ENCODE measurements at places on chromosomes 16 and 17.
A peak's percentile ranks its signal among the peaks of the same experiment; 100 is the strongest.

DNA sequence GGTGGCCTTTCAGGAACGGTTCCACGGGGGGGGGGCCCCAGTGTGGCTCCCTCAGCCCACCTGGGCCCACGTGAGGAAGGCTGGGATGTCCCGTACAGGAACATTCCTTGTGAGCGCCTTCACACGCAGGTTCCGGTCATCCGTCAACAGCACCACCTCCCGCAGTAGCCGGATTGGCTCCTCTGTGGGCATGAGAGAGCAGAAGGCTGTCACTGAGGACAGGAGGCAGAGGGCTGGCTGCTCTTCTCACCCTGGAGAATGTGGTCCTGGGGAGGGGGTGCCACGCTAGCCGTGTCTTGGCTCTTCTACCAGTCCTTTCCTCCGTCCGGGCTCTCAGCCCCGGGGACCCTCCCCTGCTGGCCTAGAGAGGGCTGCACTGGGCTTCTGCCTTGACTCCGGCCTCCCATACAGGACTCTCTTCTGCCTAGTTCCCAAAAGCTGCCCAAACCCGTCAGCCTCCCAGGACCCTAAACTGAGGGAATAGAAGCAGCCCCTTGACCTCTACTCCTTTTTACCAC, 6.6 kb downstream of the HIC1 start:
- DNase-seq = no peak

DNA sequence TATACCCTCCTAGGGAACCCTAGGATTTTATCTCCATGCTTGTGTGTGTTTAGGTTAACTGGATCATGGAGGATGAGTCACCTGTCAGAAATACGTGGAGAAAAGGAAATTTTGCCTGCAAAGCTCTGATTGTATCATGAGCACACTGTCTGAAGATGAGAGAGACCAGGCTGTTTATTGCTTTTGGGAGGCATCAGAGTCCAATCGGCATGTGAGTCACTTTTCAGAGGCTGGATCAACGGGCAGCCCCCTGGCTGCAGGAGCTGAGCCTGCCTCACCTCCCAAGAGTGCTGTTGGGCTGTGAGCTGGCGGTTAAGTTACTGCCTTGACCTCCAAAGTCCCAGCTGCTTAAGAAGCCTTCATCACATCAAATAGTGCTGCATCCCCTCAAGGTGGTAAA, 41.5 kb upstream of the MED9 start:
- no peak for DNase-seq

DNA sequence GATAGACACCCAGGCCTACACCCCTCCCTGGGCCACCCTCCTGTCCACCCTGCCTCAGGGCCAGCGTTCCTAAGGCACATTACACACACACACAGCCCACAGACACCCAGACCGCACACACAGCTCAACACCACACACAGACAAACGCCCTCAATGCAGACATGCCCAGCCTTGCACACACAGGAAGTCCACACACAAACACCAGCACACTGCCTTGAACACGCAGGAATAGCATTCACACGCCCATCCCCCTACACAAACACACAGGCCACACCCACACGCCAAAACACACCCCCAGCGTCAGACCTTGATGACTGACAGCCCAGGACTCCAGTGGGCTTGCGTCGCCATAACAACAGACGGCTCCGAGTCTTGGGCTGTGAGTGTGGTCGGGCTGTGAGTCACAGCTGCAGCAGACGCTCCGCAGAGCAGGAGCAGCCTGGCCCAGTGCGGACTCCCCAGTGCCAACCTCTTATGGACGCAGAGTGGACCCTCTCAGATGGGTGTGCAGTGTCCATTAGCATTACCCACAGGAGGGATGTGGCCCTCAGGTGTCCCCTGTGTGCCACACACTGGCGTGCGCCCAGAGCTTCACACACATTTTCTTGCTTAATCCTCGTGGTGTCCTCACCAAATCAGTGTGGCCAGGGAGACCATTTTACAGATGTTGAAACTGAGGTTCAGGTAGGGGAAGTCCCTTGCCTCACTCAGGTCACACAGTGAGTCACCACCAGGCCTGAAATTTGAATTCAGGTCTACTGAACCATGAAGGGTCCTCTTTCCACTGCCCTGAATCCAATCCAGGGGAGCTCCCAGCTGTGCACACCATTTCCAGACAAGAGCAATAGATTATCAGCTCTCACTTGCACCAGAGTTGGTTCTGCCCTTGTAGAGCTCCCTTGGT, 17.8 kb upstream of the RAI1 start:
- peak; percentile 74 for DNase-seq

- DNase-seq = no peak
These were observed 12.1 kb downstream of the ZDHHC7 start for GRCh38 chr16:84999200-84999599.

DNA sequence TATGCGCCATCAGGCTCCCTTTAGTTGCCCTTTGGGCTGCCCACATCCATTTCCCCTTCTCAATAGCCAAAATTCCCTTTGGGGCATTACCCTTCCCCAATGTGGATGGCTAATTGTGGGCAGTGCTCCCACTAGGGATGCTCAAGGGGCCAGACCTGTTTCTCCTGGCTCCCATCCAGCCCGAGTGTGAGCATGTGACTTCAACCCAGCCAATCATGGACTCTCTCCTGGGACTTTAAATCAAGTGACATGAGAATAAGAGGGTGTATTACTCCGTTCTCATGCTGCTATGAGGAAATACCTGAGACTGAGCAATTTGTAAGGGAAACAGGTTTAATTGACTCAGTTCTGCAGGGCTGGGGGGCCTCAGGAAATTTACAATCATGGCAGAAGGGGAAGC, 60.9 kb upstream of the WSB1 start:
- DNase-seq = no peak

- no peak for DNase-seq
These were observed 16.6 kb downstream of the KRT9 start for GRCh38 chr17:41555105-41555887.

DNA sequence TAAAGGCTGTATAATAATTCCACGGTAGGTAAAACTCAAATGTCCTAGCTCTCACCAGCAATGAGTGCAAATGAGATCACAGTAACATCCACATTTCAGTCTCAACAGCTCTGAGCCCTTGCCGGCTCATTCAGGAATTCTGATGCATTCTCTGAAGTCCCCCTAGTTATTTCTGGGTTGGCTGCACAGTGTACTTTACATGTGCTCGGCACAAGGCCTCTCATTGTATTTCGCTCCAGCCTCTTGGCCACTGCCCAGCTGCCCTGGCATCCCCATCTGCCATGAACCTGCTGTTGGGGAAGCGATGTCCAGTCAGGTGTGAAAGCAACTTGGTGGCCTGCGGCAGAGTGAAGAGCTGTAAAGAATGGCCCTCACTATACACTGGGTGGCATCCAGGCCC, 14.3 kb downstream of the PRCD start:
- no peak for DNase-seq

- DNase-seq = no peak
These were observed 1739.1 kb downstream of the TP53TG3F start for GRCh38 chr16:35198223-35199199.

GRCh38 chr16:53945996-53946395, 242.0 kb downstream of the FTO start:
- no peak for DNase-seq

DNA sequence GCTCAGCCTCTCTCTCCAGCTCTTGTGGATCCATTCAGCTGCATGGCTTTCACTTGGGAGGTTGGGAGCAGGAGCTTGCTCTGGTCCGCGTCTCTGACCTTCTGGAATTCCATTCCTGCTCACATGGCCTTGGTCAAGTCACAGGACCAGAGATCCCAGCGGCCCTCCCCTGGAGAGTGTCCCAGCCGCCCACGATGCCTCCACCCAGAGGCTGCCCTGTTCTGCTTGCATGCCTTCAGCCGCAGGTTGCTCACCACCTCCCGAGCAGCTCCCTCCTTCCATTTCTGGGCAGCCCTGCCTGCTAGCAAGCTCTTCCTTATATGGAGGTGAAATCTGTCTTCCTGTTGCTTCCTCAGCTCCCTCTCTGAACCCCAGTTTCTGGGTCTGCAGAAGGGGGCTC, 32.6 kb downstream of the RAI1 start:
- DNase-seq = no peak

DNA sequence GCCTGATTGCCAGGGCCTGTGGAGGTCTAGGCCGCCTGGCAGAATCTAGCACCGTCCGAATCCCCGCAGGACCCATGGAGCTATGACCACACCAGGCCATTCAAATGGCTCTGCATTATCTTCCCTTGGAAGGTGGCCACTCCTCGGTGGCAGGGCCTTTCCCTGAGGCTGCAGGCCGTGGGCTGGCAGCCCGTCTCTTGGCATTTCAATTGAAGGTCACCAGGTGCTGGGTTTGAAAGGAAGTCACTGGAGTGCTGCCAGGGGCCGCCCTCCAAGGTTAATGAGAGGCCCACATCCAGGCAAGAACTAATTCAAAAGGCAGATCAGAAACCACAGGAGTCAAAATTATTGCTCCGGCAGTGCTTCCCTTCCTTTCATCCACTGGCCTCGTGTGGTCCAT, 27.7 kb upstream of the CACNG5 start:
- DNase-seq = no peak

GRCh38 chr16:55668340-55669281, 12.8 kb downstream of the SLC6A2 start:
- no peak for DNase-seq

DNA sequence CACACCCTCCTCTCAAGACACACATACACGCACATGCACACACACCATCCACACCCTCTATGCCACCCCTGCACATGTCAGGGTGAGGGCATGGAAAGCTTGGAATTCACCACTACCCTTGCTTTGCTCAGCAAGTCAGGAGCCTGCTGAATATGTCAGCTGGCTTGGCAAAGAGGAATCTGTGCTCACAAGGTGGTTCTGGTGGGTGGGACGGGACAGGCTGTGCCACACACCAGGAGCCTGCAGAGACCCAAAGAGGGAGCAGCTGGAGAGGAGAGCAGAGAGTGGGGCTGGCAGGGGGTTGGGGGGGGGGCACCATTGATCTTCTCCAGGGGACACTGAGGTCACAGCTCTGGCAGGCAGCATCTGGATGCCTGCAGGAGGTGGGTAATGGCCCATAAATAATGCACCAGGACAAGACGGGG, 48.7 kb upstream of the NDRG4 start:
- no peak for DNase-seq

- no peak for DNase-seq
These were observed 2.5 kb upstream of the ZFHX3 start for GRCh38 chr16:73050201-73051099.

DNA sequence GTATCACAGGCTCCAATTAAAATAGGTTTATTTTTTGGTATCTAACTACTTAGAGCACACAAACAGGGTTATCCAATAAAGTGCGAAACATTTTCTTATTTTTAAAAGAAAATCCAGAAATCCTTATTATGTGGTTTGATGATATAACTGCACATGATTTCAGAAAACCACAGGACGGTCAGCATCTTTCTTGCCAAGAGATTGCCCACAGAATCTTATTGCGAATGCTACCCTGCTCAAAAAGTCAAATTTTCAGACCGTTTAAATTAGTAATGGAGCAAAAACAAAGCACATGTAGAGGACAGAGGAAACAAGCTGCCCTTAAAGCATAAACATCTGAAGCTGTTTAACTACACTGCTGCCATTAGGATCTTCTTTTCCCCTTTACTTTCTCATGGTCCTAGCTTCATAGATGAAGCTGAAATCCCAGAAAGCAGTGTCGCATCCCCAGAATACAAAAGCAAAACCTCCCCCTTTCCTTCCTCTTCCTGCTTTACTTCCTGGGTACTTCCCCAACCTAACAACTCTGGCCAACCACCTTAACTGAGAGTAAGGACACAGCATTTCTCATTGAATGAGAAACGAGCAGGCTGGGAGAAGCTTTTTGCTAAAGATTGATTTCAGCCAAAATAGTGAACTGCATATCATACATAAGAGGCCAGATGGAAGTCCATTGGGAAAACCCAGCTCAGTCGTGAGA, 43.7 kb downstream of the CMTM4 start:
- no peak for DNase-seq

- DNase-seq = no peak
These were observed 54.4 kb downstream of the SOX9 start for GRCh38 chr17:72175263-72175662.

- no peak for DNase-seq
These were observed 1.8 kb downstream of the SYNGR3 start for GRCh38 chr16:1991588-1991947.

- no peak for DNase-seq
These were observed 11.4 kb downstream of the GGA3 start for GRCh38 chr17:75250009-75250471.

GRCh38 chr17:74001145-74001544, 202.3 kb upstream of the RPL38 start:
- DNase-seq = no peak

DNA sequence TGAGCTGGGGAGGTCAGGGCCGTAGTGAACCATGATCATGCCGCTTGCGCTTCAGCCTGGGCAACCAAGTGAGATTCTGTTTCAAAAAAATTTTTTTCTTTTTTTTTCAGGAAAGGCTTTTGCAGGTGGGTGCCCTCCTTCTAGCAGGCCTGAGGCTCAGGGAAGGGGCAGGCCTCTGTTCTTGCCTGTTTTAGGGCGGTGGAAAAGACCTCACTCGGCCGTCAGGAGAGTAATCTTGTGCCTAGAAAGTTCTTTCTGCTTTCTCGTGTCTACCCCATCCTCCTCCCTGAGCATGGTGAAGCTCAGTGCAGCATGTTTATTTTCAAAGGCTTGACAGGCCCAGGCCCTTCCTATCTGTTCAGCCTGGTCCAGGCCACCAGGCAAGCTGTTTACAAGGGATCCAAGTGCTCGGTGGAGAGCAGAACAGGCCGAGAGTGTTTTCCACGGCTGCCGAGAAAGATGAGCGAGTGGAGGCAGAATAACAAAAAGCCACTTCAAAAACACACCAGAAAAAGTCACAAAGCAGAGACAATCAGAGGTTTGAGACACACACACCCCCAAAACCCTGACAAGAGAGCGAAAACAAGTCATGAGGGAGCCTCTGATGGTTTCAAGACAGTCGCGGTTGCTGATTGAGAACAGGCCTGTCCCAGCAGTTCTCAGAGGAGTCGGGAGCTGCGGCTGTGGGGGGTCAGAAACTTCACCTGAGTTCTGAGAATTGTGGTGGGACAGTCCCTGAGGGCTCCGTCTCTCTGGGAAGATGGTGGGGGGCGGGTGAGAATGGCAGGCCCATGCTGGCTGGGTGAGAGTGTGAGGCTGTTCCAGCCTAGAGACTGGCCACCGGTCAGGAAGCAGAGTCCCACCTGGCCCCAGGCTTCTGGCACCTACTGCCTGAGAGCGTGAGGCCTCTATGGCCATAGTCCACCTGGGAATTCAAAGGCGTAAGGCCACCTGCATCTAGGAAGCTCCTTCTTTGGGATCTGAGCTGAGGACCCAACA, 37.5 kb upstream of the CCR7 start:
- no peak for DNase-seq

- DNase-seq = peak; percentile 24
These were observed 121.7 kb downstream of the MYO1D start for GRCh38 chr17:32755045-32755805.

Data from HEK293T (cell line).